Epithelial cell of proximal tubule (primary cell): ENCODE measurements at places on chromosomes 12 and 14.

DNA sequence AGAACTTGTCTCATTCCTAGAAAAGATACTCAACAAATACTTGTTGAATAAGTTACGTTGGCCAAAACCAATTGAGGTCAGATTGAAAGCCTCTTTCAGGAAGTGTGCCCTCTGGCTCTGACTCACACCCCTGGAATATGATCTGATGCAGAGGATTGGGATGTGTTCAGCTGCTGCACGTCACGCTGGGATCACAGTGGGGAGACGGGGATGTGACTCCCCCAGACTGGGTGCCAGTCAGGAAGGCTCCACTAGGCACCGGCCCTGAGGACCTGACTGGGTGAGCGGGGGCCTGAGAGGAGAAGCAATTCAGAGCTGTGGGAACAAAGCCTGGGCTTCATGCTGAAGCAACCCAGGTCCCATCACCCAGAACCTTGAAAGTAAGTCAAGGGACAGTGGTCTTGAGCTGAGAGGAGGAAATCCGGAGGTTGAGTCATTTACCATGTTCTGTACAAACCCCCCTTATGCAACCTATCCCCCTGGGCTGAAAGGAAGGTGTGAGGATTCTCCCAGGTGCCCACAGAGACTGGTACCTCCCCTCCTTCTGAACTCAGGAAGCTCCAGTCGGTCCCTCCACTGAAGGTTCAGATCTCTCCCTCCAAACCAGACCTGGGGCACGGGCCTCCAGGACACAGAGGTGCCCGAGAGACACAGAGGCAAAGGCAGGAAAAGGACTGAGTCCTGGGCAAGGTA lies 3.9 kb downstream of the CEBPE start:
- DNase-seq, result peak; percentile 74

DNA sequence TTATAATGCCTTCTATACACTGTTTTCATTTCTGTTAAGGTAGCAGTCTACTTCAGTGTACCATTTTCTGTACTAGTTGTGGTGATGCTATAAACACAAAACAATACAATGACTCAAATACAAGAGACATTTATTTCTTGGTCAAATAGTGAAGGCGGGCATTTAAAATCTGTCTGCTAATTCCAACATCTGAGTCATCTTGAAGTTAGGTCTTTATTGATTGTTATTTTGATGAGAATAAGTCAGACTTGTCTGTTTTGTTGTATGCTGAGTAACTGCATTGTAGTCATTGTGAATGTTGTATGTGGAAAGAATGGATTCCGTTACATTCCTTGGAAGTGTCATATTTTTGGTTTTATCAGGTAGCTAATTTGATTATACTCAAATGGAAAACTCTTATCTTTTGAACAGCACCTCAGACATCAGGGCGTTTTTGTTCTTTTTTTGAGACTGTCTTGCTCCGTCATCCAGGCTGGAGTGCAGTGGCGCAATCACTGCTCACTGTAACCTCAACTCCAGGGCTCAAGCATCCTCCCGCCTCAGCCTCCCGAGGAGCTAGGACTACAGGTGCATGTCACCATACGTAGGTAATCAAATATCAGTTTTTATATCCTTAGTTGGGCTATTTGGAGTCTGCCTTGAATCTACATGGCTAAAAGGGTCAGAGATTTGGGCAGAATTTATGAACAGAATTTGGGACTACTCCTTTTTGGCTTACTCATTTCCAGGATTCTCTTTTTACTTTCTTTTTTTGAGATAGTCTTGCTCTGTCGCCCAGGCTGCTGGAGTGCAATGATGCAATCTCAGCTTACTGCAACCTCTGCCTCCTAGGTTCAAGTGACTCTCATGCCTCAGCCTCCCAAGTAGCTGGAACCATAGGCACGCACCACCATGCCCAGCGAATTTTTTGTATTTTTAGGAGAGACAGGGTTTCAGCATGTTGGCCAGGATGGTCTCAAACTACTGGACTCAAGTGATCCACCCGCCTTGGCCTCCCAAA lies 56.8 kb downstream of the PAPLN start:
- DNase-seq, result no peak

DNA sequence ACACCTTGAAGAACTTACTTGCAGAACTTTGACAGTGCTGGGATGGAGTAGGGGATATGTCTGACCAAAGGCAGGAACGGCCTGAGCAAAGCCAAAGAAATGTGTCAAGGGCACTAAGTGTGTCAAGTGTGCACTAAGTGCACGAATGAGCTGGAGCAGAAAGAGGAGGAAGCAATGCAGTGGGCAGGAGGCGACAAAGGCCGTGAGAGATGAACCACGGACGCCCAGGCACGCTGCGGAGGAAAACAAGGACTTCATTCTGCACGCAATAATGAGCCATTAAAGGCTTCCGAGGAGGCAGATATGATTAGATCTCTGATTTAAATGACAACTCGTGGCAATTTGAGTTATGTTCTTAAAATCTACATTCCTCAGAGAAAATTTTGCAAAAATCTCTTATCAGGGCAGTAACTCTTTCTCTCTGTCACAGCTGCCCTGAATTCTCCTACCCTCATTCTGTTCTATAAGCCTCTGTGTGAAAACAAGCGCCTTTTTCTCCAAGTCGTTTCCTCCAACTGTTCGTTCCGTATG lies 25.3 kb downstream of the GRIN2B start:
- DNase-seq, result no peak

DNA sequence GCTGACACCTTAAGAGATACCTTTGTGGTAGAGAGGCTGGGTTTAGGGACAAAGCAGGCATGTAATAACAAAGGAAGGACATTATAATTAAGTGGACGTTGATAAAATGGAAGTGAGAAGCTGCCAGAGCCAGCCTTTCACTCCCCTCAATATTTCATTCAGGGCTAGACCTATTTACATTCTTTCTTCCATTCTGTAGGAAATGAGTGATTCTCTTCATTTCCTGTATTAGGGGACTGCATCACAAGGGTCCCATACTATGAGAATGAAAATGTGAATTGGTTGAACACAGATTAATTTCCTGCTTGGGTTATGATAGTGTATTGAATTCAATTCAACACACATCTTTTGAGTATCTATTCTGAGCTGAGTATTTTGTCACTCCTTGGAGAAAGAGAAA lies 143.0 kb downstream of the OTOGL start:
- DNase-seq, result no peak

DNA sequence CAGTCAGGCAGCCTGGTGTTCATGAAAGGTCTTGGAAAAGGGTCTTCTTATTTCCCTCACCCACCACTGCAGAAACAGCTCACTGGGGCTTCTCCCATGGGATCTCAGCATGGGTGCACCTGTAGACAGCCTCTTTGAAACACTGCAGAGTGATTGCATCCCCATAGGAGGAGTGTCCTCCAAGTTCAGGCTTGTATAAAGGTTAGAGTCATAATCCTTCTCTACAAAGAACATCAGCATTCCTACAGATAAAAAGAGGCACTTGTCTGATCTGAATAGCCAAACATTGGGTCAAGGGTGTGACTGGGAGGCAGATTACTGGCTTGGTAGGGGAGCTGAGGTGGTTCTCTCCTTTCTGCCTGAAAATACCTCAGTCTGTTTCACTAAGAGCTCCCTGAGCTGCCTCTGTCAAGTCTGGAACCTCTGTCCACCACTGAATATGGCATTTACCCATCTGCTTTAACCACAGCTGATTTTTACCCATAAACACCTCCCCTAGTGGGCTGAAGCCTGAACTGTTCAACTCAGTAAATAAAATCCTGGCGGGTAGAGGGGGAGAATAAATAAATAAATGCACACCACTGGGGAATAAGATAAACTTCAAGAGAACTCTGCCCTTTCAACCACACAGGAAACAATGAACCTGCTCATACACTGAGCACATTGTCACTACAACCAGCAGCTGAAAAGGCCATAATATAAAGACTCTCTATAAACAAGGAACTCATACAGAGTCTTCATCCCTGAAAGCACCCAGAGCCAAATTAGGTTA lies 120.7 kb upstream of the SCAF11 start:
- DNase-seq, result no peak

DNA sequence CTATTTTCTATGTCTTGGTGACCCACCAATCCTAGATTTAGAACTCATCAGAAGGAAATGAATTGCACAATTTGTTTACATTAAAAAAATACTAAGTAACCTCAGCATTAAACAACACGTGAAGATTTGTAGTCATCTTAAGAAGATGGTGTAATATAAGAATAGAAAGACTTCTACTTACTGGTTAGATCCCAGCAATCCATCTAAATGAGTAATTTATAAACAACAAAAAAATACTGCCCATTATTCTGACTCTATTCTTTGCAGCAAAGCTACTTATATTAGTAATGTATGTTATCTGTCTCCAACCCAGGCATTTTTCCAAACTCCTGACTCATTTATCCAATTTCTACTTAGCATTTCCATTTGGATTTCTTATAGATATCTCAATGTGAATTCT lies 67.8 kb downstream of the CD163L1 start:
- no peak for DNase-seq

DNA sequence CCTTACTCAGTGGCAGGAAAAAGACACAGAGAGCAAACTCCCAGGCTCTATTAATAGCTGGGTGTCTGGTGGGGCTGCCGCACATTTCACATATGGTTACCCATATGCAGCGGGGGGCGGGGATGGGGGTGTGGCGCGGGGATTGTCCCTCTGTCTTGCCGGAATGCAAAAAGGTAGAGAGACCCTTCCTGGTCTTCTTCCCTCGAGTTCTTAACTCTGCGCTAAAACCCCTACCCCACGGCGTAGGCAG lies 1.7 kb downstream of the PRMT8 start:
- no peak for DNase-seq

- no peak for DNase-seq
Observed at GRCh38 chr12:52042706-52043385, 8.4 kb upstream of the NR4A1 start.

DNA sequence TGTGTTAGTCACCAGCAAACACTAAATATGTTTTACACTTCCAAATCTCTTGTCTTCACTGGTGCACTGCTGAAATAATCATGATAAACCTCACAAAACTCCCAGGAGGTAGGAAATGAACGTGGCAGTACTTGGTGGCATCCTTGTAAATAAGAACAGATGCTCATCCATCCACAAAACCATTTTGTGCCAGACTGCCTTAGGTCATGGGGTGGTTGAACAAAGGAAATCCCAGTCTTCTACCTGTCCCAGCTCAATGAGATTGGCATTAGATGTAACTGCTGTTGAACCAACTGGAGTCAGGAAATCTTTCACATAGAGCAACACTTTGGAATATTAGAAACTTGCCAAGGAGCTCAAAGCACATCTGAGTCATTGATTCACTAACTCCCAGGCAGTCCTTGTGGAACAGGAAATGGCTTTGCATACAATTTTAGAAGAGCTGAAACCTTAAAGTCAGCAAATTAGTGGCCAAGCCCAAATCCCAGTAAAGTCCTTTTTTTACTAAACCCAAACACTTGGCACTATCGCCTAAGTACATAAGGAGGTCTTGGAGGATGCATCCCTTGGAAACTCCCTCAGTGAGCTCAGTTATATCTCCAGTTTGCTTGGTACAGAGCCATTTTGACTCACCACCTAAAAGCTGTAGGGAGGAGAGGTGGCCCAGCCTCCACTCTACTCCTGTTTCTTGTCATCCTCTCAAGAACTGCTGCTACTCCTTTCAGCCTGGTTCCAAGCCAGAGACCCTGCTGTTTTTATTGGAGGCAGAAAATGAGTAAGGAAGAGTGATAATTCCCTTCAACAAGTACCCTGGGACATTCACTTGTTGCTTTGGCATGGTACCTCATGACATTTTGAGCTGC lies 208.0 kb downstream of the NOVA1 start:
- peak; percentile 54 for DNase-seq

DNA sequence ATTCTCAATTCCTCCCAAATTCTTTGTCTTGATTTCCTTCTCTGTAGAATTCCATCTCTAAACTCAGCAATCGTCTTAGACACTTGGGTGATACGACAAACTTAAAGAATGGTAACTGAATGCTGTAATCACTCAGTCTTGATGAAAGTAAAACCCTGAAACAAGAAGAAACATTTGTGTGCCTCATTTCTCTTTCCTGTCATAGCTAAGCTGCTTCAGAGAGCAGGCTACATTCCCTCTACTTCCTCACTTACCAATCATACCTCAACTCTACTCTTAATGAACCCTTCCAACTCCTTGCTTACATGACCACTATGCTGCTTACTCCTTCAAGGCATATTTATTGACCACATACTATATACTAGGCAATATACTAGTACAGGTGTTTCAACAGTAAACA lies 8.3 kb downstream of the MAP4K5 start:
- no peak for DNase-seq

- no peak for DNase-seq
Observed at GRCh38 chr14:56137849-56138248, 19.6 kb downstream of the PELI2 start.

DNA sequence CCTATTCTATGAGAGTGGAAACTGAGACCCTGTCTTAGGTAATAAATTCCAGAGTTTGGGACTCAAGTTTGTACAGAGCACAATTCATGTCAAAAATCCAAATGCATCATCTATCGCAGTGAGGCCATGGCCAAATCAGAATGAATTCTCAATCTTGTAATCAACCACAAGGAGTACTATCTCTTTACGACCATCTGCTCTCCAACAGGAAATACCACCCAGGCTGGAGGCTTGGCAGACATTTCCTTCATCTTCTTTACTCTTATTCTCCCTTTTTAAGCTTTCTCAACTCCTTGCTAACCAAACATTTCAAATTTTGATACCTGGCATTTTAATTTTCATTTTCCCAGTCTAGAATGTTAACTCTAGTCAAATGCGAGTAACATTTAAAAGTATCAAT lies 32.7 kb upstream of the RNU6-7 start:
- DNase-seq, result no peak

GRCh38 chr12:59733200-59733599 lies 137.4 kb downstream of the SLC16A7 start:
- DNase-seq, result no peak

GRCh38 chr12:85923767-85924331 lies 49.8 kb downstream of the NTS start:
- no peak for DNase-seq

GRCh38 chr12:55716582-55716957 lies 724 bp downstream of the BLOC1S1 start:
- no peak for DNase-seq

GRCh38 chr12:124725597-124726237 lies 137.9 kb downstream of the SCARB1 start:
- DNase-seq, result no peak

GRCh38 chr14:68951035-68951797 lies 27.9 kb downstream of the ACTN1 start:
- peak; percentile 76 for DNase-seq

GRCh38 chr14:54702014-54702491 lies 135.1 kb downstream of the SAMD4A start:
- no peak for DNase-seq

DNA sequence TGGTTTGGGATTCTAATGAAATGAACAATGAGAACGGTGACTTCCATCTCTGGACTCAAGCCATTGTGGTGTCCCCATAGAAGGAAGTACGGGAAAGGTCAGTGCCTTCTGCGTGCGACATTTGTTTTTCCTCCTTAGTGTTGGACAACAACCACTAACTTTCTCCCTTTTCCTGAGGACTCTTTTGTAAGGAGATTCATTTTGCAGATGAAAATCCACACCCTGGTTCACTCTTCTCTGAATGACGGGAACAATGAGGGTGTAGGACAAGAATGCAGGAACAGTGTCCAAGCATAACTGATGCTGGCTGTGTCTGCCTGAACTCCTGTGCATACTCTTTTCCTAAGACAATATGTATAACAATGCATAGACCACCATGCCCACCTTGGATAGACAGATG lies 176.4 kb downstream of the STXBP6 start:
- no peak for DNase-seq
